ENCODE measurements at places on chromosomes 13 and 19.

DNA sequence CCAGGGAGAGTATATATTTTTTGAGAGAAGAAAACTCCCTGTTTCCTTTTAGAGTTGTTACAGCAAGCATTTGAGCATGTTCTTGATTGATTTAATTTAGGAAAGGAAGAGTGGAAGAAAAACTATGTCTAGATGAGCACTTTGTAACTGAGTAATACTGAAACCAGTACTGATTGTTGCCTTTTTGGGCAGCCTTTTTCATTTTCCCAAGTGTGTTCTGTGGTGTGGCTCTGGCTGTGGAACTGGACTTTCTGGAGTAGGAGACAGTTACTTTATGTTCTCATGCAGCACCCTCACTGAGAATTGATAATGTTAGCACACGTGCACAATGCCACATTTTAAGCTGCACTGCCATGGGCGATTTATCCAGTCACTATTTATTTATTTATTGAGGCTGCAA lies 211.5 kb downstream of the LMO7 start:
- DNase-seq: no peak

DNA sequence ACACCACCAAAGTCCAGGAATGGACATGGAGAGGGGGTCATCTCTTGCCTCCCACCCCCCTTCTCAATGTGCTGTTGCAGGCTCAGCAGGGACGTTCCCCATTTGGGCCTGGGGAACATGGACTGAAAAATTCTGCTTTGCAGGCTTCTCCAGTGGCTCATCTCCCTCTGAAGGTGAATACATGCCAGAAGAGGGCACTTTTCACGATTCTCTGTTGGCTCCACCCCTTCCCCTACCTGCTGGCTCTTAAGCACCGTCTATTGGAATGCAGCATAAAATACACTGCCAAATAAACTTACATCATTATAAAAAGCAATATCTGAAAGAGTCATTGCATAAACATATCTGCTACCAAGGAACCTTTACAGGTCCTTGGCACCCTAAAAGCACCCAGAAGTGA lies 35.7 kb downstream of the NHLRC3 start:
- DNase-seq: no peak

DNA sequence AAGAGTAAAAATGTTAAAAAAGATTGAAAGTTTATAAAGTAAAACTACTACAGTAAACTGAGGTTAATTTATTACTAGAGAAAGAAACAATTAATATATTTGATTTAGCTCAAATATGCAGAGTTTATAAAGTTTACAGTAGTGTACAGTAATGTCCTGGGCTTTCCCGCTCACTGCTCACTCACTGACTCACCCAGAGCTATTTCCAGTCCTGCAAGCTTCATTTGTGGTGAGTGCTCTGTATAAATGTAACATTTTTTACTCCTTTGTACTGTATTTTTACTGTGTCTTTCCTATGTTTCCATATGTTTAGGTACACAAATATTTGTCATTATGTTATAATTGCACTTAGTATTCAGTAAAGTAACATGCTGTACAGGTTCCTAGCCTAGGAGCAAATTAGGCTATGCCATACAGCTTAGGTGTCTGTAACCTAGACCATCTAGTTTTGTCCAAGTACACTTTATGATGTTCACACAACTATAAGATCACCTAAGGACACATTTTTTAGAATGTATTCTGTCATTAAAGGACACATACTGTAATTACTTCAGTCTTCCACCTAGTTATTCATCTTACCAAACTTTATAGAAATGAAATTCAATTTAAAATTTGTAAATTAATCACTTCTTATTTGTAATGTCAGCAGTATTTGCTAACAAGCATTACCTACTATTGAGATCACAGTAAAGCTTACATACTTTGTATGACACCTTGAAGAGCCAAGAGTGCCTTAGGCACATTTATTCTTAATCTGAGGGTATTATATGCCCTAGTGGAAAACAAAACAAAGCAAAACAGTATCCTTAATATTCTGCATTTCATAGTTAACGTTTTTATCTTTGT lies 683.4 kb downstream of the PCDH9 start:
- no peak for DNase-seq

DNA sequence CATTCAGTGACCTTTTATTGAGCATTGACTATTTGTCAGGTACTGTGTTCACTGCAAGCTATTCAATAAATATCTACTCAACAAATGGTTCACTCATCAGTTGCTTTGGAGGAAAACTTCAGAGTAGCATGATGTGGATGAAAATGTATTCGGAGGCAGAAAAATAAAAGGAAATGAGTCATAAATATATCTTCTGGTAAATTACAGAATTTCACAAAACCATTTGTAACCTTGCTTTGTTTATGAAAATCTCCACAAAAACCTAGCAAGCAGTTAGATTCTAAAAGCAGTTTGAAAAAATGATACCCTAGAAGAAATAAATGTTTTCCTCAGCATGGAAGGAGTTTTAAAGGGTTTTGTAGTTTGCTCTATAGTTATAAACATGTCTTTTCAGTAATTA lies 399.6 kb downstream of the LMO7 start:
- DNase-seq: no peak

GRCh38 chr19:7507884-7508283 lies 8.0 kb upstream of the ZNF358 start:
- DNase-seq: peak; percentile 40

GRCh38 chr19:19615086-19615485 lies 3.4 kb downstream of the PBX4 start:
- no peak for DNase-seq

DNA sequence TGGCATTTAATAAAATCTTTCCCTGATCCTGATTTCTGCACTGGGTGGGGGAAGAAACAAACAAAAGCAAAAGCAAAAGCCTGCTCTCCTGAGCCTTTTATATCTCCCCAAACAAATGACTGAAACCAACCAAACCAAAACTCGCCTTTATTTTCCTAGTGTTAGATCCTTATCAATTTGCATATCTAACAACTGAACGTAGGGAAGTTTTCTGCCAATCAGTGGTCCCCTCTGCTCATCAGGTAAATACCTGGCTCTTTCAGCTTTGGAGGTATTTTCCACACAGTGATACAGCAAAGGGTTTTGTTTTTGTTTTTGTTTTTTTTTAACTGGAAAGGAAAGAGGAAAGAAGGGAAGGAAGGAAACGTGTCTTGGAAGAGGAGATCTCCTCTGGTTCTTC lies 3.3 kb downstream of the AMER2 start:
- no peak for DNase-seq

DNA sequence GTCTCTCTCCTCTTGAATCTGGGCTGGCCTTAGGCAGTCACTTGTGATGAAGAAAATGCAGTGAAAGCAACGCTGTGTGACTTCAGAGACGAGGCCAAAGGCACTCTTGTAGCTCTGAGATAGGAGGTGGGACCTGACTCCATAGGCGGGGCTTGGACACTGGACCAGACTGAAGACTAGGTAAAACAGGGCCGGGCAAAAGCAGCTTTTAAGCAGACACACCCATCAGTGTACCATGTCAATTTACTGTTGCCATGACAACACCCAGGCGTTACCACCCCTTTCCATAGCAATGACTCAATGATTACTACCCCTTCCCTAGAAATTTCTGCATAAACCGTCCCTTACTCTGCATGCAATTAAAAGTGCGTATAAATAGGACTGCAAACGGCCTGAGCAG lies 6.6 kb upstream of the EID2 start:
- no peak for DNase-seq

DNA sequence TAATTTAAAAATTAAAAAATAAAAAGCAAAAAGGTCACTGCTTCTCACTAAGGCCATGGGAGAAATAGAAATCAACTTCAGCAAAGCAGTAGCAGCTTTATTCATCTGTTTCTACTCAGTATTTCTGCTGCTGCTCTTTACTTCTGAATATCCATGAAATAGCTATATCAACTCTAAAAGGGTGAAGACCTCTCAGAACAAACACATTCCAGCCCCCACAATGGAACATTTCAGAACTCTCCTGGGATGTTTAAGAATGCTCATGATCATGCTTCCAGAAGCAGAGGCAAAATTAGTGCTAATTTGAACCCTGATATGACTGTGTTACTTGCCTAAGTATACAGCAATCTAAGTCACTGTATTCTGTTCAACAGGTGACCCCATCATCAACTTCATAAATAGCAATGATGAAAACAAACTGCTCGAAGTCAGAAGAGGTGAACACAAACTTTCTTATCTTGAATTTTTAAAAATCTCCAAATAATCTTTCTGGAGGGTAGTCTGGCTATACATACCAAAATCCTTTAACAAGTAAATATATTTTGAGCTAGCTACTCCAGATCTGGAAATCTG lies 29.6 kb upstream of the DOCK9 start:
- DNase-seq: no peak

DNA sequence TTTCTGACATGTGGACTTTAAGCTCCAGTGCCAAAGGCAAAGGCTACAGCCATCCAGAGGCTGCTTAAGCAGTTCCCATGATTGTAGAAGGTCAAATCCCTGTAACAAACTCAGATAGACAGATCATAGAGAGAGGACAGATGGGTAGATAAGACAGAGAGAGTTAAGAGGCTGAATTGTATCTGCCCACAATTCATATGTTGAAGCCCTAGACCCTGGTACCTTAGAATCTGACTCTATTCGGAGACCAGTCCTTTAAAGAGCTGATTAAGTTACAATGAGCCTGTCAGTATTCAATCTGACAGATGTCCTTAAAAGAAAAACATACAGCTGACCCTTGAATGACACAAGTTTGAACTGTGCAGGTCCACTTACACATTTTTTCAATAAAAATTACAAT lies 115.2 kb downstream of the RAP2A start:
- DNase-seq: no peak

GRCh38 chr19:35898499-35898809 lies 1.9 kb downstream of the NFKBID start:
- no peak for DNase-seq

Data from AG09319 (cell line).